Caco-2 (cell line): ENCODE measurements at places on chromosomes 16 and 17. TPM values are rescaled to one million over a fixed set of nuclear protein-coding genes. Genes with fewer than 3 reads are reported as not detected.

DNA sequence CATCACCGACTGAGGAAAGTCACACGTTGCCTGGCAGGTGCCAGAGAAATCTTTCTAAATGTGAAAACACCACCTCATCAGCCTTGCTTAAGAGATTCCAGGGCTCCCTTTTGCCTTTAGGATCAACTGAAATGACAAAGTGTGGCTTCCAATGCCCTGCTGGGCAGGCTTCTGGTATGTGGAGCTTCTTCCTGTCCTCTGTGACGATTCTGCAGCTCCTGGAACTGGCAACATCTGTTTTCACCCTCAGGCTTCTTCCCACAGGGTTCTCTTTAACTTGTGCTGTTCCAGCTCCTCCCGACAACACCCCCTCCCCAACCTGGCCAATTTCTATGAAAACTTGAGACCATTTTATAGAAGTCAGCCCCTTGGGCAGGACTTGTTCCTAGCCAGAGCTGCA is 4.8 kb upstream of the ZDHHC1 start:
- no peak for DNase-seq
- no peak overlapping the region for H3K4me3 ChIP-seq
- no peak overlapping the region for H3K27ac ChIP-seq
- H3K36me3 ChIP-seq, result no peaks in the 10 kb centered on the region
- peaks cover 46% of the 10 kb centered on the region for H3K4me1 ChIP-seq

DNA sequence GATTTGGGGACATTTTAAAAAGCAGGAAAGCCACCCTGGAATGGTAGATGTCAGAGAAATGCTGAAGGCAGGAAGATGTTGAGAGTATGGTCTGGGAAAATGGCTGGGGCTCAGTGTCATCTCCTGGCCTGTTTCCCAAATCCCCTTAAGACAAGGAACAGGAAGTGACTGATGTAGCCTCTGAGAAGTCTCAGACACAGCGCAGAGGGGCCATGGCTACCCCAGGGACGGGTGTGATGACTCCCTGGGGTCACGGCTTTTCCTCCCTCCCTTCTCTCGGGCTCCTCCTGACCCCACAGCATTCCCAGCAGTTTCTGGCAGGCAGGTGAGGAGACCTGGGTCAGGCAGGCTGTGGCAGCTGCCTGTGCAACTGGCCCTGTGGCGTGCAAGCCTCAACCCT is 45.4 kb downstream of the RAP1GAP2 start:
- no peak overlapping the region for H3K27ac ChIP-seq
- H3K4me1 ChIP-seq, result peaks cover 9% of the 10 kb centered on the region
- no peak for DNase-seq
- H3K27me3 ChIP-seq, result no peaks in the 10 kb centered on the region

Gene PLXDC1
- total RNA-seq, result 0.14 and 0.44 TPM in 2 replicates

Gene CHST6
- 1.1 and 1.3 TPM in 2 replicates for total RNA-seq

DNA sequence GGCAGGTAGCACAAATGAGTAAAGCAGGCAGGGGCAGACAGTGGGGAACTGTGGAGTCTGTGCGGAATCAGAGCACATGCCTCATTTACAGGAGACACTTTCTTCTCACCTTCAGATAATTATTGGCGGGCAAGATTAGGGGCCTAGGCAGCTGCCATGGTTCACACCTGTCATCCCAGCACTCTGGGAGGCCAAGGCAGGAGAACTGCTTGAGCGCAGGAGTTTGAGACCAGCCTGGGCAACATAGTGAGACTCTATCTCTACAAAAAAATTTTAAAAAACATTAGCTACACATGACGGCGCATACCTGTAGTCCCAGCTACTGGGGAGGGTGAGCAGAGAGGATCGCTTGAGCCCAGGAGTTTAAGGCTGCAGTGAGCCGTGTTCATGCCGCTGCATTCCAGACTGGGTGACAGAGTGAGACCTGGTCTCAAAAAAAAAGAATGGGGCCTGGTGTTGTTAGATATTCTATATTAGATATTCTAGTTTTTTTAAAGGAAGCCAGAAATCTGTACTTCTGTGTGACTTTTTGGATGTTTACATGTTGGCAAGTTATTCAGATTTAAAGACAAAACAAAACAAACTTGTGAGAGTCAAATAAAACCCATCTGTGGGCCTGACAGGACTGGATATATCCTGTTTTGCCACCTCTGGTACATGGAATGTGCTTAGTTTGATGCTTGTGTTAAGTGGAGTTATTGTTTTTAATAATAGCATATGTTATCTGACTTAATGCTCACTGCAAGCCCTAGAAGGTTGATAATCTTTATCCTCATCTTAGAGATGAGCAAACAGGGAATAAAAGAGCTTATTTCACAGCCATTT is 4.9 kb upstream of the LPCAT2 start:
- H3K4me3 ChIP-seq, result no peak overlapping the region
- peaks cover 14% of the 10 kb centered on the region for H3K4me1 ChIP-seq
- H3K27me3 ChIP-seq, result no peaks in the 10 kb centered on the region
- no peaks in the 10 kb centered on the region; the same call in 1 of the 2 replicates for H3K36me3 ChIP-seq
- H3K27ac ChIP-seq, result no peak overlapping the region
- DNase-seq, result no peak

DNA sequence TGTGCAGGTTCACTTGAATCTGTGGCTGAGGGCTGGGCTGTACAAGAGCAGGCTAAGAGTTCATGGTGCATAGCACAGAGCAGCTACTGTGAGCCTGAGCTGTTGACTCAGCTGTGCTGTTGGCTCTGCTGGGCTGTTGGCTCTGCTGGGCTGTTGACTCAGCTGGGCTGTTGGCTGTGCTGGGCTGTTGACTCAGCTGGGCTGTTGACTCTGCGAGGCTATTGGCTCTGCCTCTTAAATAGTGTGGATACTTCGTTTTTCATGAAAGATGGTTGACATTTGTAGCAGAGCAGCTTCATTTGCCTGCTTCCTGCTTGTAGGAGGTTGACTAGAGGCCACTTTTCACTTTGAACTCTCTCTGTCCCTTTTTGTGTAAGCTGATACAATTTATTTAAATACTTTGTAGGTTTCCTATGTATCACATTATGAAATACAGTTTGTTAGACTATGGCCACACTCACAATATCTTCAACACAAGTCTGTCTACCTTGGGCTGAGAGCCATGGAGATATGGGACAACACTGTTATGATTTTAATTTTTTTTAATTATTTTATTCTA is 40.3 kb upstream of the CCNF start:
- no peak overlapping the region for H3K27ac ChIP-seq
- no peak overlapping the region for H3K4me3 ChIP-seq
- no peak for DNase-seq

DNA sequence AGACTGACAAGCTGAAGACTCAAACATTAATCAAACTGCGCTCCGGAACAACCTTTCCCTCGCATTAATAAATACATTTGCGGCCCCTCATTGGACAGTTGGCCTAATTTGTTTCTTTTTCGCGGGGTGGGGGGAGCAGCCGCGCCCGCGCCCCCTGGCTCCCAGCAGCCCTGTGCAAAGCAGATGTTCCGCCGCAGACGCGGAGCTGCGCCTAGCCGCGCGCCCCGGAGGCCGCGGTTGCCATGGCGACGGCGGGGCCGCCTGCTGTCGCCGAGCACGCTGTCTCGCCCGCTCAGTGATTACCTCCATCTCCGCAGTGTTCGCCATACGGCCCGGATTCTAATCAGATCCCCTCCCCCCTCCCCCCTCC is 25.5 kb downstream of the COPZ2 start:
- no peaks in the 10 kb centered on the region for H3K27me3 ChIP-seq
- no peak for DNase-seq
- no peak overlapping the region for H3K27ac ChIP-seq
- peaks cover 5% of the 10 kb centered on the region for H3K4me1 ChIP-seq
